Activated CD4-positive, alpha-beta T cell treated with anti-CD3 and anti-CD28 coated beads for 48 hours (primary cell): ENCODE measurements at places on chromosomes 5 and 9.

DNA sequence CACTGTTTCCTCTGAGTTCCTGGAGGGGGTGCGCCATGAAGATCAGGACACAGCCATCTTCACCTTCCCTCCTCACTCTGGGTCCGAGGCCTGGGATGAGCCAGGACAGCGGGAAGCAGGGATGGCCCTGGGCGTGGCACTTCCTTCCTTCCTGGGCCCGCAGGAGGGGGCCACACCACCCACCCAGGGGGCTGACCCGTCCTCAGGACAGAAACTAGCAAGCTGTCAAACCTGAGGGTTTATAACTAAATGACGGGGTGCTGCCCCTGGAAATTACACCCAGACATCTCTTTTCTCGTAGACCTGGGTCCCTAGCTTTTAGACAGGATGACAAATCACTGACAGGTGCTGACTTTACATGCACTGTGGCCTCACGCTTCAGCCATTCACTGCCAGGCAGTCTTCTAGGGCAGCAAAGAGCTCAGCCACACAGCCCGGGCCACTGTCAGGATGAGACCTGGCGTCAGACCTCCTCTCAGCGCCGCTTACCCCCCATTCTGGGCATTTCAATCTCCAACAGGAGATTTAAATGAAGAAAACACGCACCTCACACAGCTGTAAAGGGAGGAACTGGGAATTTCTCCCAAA is 8.1 kb downstream of the FCN2 start:
- DNase-seq = no peak

- DNase-seq = no peak
Measured at GRCh38 chr5:98975223-98975622, 46.4 kb upstream of the CHD1 start.

- DNase-seq = no peak
Measured at GRCh38 chr5:77186652-77187370, 23.7 kb upstream of the PDE8B start.

DNA sequence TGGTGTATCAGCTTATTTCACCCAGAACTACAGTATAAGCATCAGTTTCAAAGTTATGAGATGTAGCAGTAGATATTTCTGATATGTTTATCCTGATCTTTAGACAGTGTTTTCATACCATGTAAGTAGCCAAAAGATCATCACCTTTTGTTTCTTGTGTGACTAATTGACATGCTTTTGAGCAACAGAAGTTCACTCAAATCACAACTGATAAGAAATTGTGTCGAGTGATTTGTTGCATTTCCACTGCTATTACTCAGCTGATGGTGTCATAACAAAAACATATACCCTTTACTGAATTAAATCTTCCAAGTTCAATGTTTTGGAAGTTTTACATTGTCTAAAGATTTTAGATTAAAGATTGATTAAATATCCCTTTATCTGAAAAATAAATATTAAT is 324.5 kb downstream of the TUSC1 start:
- DNase-seq = no peak

GRCh38 chr5:111769541-111769940 is 12.5 kb upstream of the NREP start:
- no peak for DNase-seq

DNA sequence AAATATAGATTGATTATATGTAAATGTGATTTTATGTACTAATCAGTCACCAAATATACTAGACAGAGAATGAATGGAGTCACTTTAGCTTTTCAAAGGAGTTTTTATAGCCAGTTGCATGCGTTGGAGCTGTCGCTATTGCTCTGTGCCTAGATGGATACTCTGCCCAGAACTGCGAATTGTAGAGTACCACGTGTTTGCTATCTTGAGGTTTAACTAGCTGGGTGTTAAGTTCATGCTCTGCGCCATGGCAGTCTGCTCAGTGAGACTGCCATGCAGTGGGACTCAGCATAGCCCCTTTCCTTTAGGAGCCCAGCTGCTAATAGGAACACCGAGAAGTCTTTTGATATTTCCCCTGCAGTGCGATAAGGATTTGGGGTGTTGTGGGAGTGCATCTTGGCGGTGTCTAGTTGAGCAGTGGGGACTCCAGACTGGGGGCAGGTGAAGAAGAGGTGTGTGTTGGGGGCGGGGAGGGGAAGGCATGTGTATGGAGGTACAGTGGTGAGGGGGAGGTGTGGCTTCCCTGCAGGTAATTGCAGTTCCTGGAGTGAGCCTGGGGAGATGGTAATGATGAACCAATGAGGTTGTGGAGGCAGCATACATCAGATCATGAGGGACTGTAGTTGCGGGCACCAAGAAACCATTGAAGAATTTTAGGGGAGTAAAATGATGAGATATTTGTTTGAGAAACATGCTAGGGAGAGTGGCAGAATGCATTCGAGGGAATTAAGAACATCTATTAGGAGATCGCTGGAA is 118.9 kb downstream of the TRIO start:
- no peak for DNase-seq

DNA sequence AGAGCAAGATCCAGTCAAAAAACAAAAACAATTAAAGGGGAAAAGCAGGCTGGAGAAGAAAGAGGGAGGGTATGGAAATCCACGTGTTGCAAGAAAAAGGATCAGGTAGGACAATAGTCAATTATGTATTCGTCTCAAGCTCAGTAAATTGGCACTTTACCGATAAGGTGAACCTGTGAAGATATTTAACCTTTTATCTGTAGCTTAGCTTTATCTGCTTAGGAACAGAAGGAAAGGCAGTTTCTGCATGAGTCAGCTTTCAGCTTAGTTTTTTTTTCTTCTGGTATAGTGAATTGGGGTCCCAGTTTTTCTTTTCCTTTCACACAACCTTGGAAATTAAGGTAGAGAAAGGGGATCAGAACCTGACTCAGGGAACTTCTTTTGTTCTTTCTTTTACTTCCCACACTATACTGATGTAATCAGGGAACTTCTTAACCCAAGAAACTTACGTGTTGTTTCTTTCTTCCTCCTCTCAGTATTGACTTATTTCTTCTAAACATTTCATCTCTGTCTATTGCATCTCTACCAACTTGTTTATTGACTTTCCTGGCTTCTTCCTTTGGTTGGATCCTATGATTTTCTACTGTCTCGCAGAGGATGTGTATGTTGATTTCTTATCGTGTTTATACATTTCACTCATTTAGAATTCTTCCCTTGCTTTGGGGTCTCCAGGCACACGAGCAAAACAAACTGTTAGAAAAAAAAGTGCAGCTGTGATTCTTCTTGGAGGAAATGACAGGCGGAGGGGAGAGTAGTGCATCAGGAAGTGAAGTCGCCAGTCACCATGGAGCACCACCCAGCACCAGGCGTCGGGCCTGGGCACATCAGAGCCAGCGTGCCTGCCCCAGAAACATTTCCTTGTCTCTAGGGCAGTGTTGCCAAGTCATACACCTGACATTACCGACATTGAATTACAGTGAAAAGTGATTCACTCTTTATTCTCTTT is 123.0 kb upstream of the LHFPL2 start:
- no peak for DNase-seq

DNA sequence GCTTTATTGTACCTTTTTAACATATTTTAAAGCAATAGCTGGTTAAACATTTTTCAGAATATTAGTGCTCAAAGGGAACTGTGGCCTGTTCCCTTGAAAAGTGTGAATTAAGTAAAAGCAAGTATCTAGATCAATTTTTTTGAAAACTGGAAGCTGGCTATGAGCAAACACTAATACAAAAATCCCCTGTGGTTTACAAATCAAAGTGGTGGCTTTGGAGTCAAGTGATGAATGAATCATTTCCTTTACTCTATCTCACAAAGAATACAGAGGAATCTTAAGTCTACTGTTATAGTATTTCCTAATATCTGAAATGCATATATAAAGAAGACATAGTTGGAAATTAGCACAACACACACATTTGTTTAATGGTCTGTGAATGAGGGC is 212.4 kb upstream of the C9orf72 start:
- no peak for DNase-seq

GRCh38 chr5:160488394-160489325 is 67.0 kb downstream of the PTTG1 start:
- no peak for DNase-seq

- DNase-seq = no peak
Measured at GRCh38 chr9:107394264-107394663, 95.3 kb downstream of the KLF4 start.

DNA sequence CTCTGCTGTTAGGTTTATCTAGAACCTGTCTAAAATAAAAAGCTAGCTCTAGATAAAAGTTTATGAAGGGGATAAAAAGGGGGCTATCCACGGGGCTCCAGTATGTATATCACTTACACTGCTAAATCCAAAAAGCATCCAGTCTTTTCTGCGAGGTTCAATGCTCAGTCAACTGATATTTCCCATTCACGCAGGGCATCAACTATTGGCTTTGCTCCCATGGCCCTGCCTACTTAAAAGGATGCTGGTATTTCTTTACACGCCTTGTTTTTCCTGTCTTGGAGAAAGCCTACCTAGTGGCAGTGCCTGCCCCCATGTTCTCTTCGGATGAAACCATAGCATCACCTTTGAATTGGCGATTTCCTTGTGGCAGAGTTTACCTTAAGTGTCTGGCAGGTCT is 8.1 kb downstream of the SPRY4 start:
- DNase-seq = no peak

DNA sequence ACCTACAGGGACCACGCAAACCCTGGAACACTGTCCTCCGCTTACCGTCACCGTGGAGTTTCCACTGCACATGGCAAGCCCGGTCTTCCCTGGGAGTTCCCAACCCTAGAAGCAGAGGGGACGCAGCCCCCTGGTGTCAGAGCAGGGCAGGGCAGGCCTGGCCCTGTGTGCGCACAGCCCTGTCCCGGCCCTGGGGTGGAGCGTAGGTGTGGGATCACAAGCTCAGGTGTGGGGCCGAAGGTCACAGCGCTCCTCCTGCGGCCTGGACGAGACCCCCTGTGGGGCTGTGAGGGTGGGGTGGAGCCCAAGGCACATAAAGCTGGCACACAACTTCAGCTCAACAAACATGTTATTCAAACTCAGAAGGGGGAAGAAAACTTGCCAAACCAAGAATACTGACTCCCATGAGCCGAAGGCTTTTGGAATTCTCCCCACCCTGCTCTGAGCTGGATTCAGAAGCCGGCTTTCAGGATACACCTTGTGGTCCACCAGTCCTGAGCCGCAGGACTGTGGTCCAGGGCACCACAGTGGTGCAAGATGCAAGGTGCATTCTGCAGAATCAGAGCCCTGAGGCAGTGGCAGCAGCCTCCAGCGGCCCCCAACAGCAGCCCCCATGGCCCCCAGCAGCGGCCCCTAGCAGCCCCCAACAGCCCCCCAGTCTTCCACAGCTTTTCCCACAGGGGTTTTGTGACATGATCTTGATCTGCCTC is 11.8 kb upstream of the EXOC3 start:
- peak; percentile 72 for DNase-seq

DNA sequence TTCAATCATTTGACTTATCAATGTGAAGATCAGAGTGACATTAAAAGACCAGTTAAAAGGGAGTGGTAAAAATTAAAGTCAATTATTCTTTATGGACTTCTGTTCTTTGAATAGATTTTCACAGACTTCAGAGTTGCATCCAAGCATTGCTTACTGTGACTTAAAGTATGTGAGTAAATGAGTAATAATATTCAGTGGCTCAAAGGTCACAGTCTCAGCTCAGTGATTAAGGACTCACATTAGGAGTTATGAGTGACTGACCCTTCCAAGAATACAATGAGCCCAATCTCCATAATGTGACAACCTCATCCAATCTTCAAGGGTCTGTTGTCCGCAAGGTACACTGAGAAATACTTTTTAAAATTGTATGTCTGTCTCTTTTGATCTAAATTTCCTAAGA is 811.2 kb downstream of the BRINP1 start:
- no peak for DNase-seq

GRCh38 chr9:79559495-79560181 is 12.1 kb upstream of the TLE4 start:
- no peak for DNase-seq

GRCh38 chr9:129713402-129713679 is 39.5 kb downstream of the PTGES start:
- DNase-seq = no peak

DNA sequence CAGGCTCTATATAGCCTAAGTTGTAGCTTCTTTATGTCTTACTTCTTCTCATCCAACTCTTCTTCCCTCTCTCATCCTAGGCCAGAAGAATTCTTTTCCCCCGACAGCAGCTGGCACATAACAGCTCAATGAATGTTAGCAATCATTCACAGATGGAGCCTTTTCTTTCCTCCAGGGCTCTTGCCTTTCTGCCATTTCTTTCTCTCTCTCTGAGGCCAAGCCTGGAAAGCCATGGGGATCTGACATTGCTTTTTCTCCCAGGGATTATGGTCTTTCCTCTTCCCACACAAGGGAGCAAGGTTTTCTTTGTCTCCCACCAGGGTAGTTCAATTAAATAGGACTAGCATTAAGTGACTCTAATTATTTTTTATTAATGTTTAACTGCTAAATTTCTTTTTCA is 20.5 kb downstream of the SMIM15 start:
- no peak for DNase-seq

DNA sequence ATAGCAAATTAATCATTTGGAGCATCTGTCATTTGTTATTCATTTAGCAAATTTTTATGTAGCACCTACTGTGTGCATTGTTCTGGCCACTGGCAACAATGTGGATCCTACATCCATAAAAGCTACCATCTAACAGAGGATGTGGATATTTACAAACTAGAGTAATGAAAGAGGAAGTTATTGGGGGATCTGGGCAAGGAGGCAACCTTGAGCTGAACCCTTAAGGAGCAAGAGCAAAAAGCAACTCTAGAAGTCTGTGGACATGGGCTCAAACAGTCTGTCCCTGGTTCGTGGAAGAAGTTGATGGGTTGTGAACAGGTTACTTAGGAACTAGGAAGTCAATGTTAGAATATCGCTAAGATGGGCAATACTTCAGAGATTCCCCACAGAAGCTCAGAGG is 259.9 kb downstream of the SYK start:
- DNase-seq = no peak
